ENCODE measurements at places on chromosomes 16 and 17.

DNA sequence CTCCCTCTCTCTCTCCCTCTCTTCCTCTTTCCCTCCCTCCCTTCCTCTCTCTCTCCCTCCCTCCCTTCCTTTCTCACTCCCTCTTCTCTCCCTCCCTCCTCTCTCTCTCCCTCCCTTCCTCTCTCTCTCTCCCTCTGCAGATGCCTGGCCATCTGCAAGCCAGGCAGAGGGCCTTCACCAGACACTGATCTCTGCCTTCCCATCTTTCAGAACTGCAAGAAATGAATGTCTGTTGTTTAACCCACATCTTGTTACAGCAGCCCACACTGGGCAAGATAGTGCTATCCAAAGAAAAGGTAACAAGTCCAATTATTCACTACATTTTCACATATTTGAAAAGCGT lies 26.2 kb upstream of the CDRT4 start:
- DNase-seq, result no peak

- DNase-seq, result no peak
Observed at GRCh38 chr16:86576591-86577313, 1.6 kb upstream of the FOXL1 start.

DNA sequence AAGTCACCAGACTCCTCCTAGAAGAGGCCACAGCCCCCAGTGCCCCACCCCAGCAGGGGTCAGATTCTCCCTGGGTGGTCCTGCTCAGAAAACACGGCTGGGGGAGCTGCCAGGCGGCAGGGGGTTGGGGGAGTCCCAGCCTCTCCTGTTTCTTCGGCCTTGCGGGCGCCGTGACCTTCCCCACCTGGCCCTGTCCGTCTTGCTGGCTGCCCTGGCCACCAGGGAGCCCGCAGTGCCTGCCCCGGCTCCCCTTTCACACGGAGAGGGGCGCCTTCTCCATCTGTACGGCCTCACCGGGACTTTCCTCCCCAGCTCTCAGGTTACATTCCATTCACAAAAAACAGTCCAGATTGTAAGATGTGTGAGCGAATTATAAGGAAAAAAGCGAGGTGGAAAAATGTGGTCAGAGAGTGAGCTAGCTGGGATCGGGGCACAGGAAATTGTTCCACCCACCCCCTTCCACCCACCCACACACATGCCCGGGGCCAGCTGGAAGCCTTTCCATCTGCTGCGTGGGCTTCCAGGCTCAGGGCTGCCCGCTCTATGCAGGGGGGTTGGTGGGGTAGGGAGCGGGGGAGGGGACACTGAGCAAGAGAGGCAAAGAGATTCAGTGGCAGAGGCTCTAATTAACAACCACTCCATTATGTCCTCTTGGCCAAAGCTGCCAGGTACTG lies 14.6 kb upstream of the CIBAR2 start:
- peak; percentile 58 for DNase-seq

DNA sequence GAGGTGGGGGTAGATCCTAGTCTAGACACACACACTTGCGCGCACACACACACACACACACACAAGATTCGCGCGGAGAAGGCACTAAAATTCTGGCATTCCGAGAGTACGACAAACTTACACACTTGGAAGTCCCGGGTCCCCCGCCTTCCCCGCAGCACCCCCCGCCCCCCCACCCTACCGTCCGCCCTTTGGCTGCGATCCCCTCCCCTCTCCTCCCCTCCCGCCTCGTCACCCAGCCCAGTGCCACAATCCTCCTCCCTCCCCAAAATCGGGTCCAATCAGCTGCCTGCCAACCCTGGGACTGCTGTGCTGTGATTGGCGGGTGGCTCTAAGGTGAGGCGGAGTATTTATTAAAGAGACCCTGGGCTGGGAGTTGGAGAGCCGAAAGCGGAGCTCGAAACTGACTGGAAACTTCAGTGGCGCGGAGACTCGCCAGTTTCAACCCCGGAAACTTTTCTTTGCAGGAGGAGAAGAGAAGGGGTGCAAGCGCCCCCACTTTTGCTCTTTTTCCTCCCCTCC lies at the start of gene SOX9:
Gene SOX9, plus strand, starts transcription at position 379 of the 522 bp plus-strand sequence. CDS start 372 bp downstream, outside the sequence.
- peak; percentile 92 for DNase-seq

GRCh38 chr17:29495011-29495410 lies 71.8 kb downstream of the ABHD15 start:
- no peak for DNase-seq

DNA sequence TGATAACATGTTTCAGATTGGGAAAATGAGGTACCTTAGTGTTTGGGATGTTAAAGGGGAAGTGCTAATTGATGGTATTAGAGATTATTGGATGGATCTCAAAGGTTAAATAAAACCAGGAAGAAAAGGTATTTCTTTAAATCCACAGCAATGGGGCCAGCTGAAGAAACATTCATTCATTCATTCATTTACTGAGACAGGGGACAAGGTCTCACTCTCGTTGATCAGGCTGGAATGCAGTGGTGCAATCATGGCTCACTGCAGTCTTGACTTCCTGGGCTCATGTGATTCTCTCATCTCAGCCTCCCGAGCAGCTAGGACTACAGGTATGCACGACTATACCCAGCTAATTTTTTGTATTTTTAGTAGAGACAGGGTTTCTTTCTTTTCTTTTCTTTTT lies 19.8 kb downstream of the EARS2 start:
- DNase-seq, result no peak
